ENCODE measurements at places on chromosomes 7 and 10.

DNA sequence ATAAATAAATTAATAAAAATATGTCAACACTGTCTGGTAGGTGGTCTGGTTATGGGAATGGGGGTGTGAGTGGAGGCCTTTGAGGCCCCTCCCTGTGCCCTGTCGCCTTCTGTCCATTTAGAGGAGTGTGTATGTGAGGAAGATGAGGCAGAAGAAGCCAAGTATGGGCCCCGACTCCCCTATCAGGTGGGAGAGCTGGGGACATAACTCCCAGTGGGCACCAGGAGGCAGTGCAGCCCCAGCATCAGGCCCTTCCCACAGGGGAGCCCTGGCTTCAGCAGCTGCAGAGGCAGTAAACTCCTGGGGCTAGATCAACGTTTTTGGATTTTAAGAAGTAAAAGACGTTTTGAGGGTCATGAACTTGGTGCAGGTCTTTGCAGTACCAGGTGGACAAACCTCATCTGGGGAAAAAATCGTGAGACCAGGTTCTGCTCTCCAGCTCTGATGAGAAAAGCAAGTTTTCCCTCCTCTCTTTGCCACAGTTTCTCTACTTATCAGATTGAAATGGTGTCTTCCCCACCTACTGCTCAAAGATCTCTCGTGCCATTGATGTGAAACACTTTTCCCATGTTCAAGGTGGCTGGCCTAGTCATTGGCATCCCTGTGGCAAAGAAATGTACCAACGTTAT, 167.8 kb upstream of the EEPD1 start:
- DNase-seq: peak; percentile 84

DNA sequence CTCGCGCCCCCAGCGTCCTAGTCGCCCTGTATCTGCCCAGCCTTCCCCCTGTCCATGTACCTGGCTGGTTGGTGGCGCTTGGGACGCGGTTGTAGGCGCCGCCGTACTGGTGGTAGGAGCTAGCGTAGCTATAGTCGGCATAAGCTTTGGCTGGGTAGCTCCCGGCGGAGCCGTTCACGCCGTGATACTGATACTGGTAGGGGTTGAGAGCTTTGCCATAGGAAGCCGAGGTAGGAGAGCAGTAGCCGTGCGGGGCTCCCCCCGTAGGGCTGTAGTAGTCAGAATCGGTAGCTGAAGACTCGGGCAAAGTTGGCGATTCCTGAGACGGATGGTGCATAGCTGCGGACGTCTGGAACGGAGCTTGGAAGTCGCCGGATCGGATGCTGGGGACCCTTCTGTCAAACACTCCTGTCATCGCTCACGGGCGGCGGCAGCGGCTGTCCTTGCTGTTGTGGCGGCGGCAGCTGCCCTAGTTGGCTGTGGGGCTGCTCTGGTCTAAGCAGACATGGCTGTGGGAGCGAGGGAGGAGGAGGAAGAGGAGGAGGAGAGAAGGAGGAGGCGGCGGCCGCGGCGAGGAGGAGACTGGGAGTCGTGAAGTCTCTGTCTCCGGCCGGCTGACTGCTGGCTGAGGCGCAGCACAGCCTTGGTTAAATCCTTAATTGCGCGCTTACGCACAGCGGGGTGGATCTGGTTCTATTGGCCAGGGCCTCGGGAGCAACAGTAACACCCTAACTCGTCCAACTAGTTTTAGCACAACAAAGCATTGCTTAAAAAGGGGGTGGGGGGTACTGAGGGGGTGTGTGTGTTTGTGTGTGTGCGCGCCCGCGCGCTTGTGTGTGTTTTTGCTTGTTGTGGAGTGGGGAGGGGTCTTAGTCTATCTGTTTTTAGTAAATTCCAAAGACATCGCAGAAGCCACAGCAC, at the start of gene DLX5:
Gene DLX5, minus strand, starts transcription at position 623 of the 921 bp plus-strand sequence. Its CDS starts 208 bp downstream, at position 415.
- no peak for DNase-seq

- DNase-seq: peak; percentile 40
Measured at GRCh38 chr7:117458977-117459583, 20.7 kb upstream of the CFTR start.

DNA sequence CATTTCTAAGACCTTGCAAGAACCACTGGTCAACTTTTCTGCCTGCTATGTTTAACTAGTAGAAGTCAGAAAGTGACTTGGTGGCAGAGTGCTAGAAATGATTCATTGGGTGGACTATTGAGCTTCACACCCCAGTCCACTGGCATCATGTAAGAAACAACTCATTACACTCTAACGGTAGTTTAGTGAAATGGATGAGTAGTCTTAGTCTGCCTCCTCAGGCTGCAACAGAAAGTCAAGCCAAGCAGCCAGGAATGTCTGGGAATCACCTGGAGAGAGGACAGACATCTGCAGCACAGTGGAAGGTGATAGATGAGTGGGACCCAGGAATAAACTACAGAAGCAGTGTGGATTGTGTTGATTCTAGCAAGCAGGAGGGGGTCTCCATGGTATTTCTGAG, 125.4 kb downstream of the AUTS2 start:
- no peak for DNase-seq

- no peak for DNase-seq
Measured at GRCh38 chr7:74174606-74175082, 488 bp downstream of the EIF4H start.

GRCh38 chr10:119306514-119306951, 99.2 kb downstream of the GRK5 start:
- peak; percentile 87 for DNase-seq

GRCh38 chr7:1933066-1933750, 263.1 kb downstream of the ELFN1 start:
- DNase-seq: no peak

Measured in GM13976 (cell line).